ENCODE measurements at places on chromosomes 11 and 22.
A peak's percentile ranks its signal among the peaks of the same experiment; 100 is the strongest.

DNA sequence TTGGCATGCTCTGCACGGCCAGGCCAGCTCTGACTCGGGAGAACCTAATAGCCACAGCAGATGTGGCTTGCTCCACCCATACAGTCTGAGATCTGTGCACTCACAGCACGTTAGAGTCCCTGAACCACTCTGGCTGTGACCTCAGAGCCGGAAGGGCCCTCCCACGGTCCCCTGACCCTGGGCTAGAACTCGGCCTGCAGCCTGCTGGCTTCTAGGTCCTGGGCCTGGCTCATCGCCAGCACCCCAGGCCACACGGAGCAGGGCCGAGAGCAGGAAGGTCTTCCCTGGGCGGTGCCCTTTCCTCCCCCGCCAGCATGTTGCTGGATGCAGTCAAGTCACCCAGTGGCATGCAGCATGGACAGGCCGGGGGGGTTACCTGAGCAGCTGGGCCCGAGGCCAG lies 35.3 kb upstream of the TTLL12 start:
- no peak for DNase-seq

DNA sequence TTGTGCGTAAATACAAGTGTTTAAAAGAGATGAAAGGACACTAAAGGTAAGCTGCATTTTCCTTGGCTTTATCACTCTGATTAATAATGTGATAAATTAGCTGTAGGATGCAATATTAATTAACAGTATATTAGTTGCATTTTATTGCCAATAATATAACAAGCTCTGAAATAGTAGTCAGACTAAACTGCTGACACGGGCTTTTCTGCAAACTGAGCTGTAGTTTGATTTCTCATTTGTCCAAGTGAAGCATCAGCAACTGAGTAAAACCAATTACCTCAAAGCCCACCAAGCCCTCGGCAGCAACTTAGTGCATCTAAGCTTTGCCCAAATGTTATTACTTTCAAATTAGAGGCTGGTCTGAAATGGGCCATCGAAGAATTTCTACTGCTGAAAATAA lies 33.5 kb downstream of the ARL14EP start:
- DNase-seq: no peak

- DNase-seq: no peak
Observed at GRCh38 chr22:40855979-40856512, 393 bp downstream of the ST13 start.

DNA sequence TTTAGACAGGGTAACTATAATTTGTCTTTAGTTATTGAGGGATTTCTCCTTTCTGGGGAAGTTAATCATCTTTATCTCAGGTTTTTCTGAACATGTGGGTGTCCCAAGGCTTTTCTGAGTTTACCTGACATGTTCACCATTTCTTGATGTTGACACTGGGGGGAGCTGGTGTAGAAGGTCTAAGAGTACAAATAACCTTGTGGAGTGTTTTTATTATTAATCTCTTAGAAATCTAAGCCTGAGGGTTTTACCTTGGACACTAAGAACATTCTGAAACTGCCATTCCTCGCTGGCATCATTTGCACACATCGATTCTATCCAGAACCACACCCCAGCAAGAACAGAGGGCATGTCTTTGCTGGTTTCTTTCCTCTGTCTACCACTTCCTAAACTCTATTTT lies 15.6 kb upstream of the C11orf91 start:
- DNase-seq: no peak

DNA sequence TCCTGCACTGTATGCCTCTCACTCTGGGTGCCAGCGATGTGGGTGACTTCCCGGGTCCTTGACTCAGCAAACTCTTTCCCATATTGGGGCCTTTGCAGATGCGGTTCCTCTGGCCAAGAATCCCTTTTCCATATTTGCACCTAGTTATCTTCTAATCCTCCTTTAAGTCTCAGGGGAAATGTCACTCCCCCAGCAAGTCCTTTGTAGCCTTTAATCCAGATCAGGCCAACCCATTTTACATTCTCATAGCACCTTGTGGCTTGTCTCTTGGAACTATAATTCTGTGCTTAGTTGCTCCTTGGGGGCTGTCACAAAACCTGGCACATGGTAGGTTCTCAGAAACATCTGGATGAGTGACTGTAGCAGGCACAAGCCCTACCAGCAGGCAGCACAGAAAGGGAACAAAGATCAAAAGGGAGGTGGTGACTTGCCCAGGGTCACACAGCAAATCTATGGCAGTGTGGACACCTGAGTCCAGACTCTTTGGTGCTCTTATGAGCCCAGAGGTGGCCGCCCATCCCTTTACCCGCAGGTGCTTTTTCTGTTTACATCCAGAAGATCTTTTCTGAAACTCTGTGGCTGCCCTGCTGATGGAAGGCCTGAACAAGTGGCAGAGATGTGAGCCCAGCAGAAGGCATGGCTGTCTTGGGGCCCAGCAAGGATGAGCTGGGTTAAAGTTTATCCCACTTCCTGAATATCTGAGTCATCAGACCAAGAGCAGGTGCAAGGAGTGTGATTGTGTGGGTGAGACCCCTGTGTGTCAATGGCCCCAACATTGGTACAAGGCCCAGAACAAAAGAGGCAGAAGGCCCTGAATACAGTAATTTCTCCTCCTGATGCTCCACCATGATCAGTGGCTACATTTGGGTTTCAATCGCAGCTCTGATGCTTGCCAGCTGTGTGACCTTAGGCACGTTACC lies 78.6 kb upstream of the GRK3 start:
- DNase-seq: no peak

DNA sequence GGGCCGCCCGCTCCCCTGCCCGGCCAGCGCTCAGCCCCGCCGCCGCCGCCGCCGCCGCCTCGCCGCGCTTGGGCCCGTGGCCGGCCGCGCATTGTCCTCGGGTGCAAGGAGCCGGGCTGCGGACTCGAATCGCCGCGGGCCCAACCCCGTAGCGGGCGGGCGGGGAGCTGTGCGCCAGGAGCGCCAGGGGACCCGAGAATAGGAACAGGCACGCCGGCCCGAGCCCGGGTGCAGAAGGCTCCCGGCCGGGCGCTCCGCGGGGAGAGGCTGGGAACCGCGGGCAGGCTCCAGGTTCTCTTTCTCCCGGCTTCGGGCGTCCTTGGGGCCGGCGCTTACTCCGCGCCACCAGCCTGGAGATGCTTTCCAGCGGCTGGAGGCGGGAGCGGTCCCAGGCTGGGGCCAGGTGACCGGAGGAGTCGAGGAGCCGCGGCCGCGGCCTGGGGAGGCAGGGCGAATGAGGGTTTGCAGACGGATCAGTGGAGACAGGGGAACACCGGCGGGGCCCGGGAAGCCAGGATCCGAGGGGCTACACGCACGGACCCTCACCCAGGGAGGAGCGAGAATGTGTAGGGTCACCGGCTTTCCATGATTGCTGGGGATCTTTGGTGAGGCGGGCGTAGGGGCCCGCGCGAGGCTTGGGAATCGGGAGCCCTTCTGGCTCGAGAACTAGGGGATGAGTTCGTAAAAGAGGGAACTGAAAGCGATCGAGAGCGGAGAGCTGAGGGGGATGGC lies 726 bp downstream of the PKNOX2 start:
- DNase-seq: peak; percentile 3

DNA sequence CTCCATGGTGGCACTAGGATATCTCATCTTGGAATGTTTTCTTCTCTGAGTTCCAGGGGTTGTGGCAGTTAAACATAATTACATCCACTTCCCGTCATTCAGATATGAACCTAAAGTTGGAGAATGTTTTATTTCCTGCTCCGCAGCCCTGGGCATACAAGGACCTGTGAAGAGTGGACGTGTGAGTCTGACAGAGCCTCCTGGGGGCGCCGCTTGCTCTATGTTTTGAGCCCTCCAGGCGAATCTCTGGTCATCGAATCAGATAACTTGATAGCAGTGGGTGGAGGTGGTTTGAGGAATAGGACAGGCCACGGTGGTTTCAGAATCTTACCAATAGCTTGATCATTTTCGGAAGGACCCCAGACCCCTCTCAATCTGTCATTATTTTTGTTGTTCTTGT lies 174.2 kb downstream of the NTM start:
- no peak for DNase-seq

GRCh38 chr11:47946682-47947559 lies 33.4 kb upstream of the PTPRJ start:
- no peak for DNase-seq

DNA sequence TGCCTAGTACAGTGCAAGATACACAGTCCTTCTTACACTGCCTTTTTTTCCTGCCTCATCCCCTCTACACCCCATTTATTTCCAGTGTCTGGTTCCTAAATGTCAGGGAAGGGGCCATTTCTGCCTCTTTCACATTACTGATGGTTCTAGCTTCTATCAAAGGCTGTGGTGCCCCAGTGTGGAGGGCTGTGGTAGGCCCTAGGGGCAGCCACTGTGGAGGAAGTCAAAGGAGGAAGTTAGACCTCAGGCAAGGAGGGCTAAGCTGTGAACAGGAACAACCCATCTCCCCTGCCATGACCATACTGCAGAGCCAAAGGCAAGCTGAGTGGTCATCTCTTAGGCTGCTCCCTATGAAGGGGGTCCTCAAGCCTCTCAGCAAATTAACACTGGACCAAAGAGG lies 81.9 kb upstream of the CRTAM start:
- no peak for DNase-seq

DNA sequence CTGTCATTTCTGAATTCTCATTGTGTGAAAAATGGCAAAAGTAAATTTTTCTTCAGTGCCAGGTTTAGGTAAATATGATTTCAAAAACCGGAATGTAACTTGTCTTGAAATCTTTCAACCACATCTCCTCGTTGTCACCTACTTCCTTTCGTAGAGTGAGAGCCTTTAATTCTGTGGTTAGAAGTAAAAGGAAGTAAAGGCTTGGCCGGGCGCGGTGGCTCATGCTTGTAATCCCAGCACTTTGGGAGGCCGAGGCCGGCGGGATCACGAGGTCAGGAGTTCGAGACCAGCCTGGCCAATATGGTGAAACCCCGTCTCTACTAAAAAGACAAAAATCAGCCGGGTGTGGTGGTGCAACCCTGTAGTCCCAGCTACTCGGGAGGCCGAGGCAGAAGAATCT lies 29.8 kb downstream of the SGSM3 start:
- no peak for DNase-seq

DNA sequence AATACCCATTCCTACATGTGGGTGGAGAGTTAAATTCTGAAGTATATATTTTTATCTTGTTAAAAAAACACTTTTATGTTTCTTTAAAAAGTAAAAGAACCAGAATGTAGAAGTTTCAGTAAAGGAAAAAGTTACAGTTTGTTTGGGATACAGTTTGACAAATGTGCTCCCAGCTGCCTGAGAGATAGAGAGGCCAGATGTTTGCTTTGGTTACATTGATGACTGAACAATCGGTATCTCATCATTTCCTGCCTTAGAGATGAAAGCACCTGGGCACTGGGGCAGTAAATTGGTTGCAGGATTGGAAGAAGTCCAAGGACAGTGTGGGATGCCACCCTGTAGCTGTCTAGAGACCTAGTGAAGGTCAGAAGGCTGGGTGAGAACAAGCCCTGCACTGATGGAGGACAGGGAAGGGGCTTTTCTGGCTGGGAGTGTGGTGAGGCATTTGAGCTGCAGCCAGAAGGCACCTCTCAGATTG lies 16.6 kb downstream of the MED15 start:
- peak; percentile 79 for DNase-seq

DNA sequence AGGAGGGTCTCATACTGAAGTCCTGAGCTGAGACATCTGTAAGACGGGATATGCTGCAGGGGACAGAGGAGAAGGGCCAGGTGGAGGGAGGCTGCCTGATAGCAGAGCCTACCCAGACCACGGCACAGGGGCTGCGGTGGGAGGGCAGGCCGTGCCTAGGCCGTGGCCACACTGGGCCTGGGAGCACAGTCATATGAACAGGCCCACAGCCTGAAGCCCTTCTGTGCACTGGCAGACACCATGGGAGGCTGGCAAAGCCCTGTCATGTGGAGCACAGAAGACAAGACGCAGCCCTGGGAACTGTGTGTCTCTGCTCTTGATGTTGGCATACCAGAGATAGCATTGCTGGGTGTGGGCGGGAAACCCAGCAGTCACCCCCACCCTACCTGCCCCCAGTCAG lies 3.3 kb downstream of the SPATA19 start:
- DNase-seq: no peak

- DNase-seq: no peak
Observed at GRCh38 chr11:113141010-113141409, 173.4 kb upstream of the TTC12 start.

DNA sequence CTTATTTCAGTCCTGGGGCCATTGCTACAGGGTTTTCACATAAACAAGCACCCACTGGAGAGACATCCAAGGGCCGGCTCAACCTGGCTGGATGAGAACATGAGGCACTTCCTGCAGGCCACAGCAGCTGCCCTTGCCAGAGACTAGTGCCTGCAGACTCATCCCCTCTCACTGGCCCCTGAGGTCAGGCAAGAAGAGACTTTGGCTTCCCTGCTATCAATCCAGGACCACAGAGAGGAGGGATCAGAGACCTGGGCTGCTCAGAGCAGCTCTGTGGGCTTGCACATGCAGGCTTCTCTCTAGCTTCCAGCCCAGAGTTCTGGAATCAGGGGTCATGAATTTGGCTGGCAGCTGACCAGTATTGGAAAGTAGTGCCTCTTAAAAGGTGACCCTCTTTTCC lies 79.5 kb downstream of the CABIN1 start:
- DNase-seq: no peak

GRCh38 chr11:59674291-59674690 lies 5.5 kb upstream of the PATL1 start:
- DNase-seq: no peak

- DNase-seq: no peak
Observed at GRCh38 chr22:26103023-26103422, 66.2 kb upstream of the SEZ6L start.

DNA sequence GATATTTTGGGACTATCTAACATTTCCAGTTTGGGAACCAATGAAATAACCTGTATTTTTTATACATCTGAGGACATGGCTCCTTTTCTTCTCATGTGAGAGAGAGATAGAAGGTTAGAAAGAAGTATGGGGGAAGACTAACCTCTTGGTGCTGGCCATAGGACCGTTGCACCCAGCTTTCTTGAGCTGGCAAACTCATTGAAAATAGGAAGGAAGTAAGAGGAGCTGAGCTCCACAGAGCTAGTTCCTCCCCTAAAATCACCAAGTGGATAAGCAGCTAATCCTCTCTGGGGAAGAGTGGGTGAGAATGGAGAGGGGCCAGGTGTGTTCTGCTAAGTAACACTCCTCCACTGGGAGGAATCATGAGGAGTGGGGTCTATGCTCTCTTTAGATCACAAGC lies 387.4 kb upstream of the CADM1 start:
- DNase-seq: no peak

GRCh38 chr11:8759634-8760033 lies 77.0 kb downstream of the RPL27A start:
- DNase-seq: no peak

GRCh38 chr22:23742505-23743264 lies 8.2 kb downstream of the ZNF70 start:
- no peak for DNase-seq

GRCh38 chr11:10387206-10388083 lies 67.6 kb upstream of the AMPD3 start:
- no peak for DNase-seq

- DNase-seq: no peak
Observed at GRCh38 chr11:110339456-110340250, 43.2 kb upstream of the RDX start.

All from NCI-H510A treated with DMSO at 0.1 percent for 48 hours (cell line).